ENCODE measurements at places on chromosomes 6 and 20.

DNA sequence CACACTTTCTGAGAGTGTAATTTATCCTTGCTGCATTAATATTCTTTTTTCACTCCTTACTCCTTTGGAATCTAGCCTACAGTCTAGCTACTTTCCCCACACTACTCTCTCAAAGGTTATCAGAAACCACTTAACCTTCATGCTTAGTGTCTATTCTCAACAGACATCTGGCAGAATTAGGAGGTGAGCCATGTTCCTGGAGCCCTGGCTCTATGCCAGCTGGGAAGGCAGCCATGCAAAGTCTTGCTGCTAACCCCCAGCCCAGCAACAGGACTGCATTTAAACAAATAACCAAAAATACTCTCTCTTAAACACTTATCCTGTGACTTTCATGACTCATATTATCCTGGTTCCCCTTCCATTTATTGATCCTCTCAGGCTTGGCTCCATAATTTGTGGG, 260.2 kb downstream of the BCKDHB start:
- DNase-seq, result no peak

DNA sequence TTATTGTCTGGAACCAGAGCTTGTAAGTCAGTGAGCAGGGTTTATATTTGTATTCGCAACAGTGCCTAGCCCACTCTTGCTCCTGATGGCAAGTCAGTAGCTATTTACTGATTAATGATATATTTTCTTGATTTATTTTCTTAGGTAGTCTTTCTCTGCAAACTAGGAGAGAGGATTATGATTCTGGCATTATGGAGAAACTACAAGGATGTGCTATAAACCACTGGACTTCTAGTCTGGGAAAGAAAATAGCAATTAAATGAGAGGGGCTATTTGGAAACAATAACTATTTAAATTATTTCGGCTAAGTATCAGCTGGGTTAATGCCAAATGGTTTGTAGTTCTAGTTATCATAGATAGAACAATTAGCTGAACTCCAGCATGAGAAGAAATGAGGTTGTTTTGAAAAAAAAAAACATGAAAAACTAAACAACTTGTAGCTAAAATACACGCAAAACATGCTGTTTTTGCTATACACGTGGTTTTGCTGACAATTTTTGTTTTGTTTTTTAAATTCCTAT, 304.9 kb upstream of the TCF21 start:
- DNase-seq, result no peak

- no peak for DNase-seq
Measured at GRCh38 chr6:41785689-41786450, 1.6 kb upstream of the TOMM6 start.

GRCh38 chr6:152697634-152698033, at the start of gene MYCT1:
MYCT1 (plus strand) TSS chr6:152697897; CDS start chr6:152697903, 6 bp downstream.
- no peak for DNase-seq

- DNase-seq, result peak; percentile 26
Measured at GRCh38 chr6:35500782-35501181, 3.9 kb upstream of the TEAD3 start.

- no peak for DNase-seq
Measured at GRCh38 chr20:62742979-62743776, 34.5 kb downstream of the NTSR1 start.

DNA sequence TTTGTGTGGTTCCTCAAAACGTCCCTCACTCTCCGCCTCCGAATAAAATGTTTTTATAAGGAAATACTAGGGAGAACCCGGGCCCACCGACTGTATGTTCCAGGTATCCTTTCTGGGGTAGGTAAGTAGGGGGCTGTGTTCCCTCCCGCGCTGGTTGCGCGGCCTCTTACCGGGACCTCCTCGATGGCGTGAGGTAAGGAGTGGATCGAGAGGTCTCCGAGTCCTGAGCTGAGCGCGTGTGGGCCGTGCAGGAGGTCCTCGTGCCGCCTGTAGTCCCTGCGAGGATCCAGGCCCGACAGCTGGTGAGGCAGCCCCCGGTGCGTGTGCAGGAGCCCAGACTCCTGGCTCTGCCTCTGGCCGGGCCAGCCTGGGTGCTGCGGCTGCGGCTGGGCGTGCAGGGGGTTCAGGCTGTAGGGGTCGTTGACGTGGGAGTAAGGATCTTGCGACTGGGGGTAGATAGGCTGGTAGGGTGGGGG, 5.1 kb downstream of the TFAP2A start:
- DNase-seq, result peak; percentile 44

GRCh38 chr6:162560891-162561290, 166.7 kb downstream of the PRKN start:
- no peak for DNase-seq

DNA sequence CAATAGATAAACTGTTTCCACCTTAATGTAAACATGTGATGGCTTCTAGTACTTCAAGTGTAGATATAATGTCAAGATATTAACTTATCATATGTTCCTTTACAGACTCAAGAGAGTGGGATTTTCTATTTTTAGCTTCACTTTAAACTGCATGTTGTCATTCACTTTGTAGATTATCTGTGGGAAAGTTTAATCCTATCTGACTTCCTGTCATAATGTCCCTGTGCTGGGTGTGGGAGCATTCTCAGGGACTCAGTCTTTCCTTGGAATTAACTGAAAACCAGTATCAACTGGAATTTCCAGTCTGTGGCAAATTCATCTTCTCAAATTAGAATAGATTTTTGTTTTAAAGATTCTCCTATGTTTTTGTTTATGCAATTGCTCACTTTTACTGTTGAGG, 226.1 kb upstream of the FERMT1 start:
- no peak for DNase-seq

DNA sequence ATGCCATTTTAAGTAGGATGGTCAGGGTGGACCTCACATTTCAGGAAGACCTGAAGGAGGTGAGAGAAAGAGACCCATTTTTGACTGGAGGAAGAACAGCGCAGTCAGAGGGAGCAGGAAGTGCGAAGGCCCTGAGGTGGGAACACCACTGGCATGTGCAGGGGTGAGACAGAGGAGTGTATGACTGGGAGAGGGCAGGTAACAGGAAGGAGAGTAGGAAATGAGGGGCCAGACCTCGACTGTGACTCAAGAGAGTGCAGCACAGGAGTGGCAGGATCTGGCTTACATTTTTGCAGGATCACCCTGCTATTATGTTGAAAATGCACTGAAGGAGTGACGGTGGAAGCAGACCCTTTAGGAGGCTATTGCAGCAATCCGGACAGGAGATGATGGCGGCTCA, 117.7 kb upstream of the CDYL start:
- DNase-seq, result no peak

- no peak for DNase-seq
Measured at GRCh38 chr6:36968266-36968977, 13.9 kb downstream of the PI16 start.

GRCh38 chr6:33193619-33194018, 1.4 kb upstream of the COL11A2 start:
- DNase-seq, result no peak

DNA sequence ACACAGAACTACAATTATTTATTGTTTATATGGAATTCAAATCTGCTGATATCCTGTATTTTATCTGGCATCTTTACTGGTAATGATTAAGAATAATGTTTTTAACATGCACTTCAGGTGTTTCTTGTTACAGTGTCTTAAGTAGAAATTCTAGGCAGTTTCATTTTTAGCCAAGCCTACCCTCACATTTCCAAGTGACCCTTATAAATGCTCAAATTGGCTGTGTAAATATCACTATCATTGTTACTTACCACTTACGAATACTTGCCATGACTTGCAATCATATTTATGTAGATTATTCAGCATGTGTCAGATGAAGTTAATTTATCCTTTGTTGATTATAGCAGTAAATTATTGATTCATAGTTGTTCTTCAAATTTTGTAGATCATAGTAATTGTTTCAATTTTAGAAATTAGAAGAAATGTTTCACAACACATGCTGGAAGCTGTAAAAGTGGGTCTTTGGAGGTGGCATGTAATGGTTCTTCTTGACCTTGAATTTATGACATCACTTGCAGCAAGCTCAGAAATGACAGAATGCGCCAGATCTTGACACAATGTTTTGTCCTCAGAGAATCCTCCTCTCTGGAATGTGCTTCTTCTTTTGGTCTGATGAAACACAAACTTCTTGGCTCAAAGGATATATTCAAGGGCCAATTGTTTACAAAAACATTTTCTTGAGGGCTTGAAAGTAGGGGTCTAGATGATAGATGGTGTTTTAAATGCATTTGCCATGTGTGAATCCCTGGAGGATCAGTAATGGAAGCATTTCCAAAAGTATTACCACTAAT, 471.8 kb downstream of the COL12A1 start:
- DNase-seq, result no peak

DNA sequence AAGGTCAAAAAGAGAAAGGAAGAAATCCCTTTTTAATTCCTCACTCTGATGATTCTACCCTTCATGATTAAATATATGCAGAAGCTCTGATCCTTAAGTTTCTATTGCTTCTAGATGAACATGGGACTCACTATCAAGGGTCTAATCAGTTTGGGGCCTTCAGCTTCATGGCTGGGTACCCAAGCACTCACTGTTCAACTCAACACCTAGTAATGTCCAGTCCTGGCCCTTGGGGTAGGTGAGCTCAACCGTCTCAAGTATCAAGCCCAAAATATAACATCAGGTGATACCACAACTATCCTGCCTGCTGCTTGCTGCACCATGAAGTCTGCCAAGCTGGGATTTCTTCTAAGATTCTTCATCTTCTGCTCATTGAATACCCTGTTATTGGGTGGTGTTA, at the start of gene SPINT4:
Gene SPINT4, plus strand, starts transcription at position 301 of the 400 bp plus-strand sequence. Its CDS starts 21 bp downstream, at position 322.
- DNase-seq, result no peak

DNA sequence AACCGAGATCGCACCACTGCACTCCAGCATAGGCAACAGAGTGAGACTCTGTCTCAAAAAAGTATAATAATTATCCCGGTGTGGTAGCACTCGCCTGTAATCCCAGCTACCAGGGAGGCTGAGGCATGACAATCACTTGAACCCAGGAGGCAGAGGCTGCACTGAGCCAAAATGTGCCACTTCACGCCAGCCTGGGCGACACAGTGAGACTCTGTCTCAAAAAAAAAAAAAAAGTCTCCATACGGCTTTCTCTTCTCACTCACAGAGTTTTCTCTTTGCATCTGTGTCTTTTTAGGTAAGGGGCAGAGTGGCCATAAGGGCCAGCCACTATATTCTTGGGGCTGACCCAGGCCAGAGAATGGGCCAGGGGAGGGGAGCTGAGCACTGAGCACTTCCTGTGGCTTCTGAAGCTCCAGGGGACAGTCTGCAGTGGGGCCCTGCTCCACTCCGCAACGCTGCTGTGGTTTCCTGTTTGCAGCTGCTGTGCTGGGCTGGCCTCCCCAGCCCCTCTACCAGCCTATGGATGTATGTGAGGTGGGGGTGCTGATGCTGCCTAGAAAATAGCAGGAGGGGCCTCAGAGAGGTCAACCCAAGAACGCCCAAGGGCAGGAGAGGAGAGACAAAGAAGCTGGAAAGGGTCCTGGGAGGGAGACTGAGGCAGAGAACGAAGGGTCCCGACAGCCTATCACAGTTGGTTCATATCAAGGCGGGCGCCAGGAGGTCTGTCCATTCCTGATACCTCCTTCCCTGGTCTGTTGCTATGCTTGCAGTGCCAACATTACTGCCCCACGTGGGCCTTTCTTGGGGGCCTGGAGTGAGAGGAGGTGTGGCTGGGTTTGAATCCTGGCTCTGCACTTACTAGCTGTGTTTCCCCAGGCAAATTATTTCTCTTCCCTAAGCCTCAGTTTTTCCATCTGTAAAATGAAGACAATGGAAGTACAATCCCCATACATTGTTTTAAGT, 16.0 kb downstream of the SLA2 start:
- no peak for DNase-seq

DNA sequence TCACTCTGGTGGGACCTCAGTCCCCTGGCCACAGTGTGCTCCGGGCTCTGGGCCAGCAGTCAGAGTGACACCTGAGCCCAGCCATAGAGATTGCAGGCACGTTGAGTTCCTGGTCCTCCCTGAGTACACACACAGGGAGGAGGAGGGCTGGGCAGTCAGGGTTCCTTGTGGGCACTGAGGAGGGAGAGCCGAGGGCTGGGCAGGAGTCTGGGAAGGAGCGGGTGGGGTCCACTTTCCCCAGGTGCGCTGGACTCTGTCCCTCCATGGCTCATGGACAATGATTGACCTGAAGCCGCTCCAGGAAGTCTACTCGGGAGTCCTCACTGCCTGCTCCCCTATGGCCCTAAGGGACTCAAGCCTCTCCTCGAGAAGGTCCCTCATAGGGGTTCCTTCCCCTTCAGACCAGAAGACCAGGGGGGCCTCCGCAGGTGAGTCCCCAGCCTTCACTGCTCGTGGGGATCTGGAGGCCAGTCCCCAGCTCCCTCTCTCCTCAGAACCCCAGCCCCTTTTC, 1.1 kb downstream of the SLC44A4 start:
- peak; percentile 32 for DNase-seq

GRCh38 chr20:10632721-10633509, 40.9 kb downstream of the JAG1 start:
- no peak for DNase-seq

DNA sequence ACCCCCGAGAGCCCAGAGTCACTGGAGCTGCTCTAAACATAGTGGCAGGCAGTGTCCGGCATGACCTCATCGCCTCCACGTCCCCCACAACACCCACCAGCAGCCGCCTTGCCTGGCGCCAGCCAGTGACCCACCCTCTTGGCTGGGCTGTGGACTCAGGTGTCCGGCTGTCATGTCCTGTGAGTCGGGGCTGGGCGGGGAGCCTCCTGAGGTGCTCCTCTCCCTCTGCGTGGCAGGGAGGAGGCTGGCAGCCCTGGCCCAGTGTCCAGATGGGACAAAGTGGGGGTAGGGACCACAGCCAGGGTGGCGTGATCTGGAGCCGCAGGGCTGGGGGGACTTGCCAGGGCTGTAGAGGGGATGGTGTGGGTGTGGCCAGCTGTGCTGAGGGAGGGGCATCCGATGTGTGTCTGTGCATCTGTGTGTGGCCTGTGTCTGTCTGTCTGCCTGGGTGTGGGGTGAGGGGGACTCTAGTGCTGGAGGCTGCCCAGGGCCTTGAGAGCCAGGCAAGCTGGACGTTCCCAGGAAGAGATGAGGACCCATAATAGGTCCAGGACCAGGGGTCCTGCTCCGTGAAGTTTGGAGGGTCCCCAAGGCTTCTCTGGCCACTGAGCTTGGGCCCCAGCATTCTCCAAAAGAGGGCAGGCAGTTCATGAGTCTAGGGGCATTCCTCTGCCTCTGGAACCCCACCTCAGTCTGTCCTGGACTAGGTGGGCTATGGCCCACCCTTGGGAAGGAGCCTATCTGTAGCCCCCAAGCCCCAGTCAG, 2.3 kb upstream of the SOX18 start:
- no peak for DNase-seq

DNA sequence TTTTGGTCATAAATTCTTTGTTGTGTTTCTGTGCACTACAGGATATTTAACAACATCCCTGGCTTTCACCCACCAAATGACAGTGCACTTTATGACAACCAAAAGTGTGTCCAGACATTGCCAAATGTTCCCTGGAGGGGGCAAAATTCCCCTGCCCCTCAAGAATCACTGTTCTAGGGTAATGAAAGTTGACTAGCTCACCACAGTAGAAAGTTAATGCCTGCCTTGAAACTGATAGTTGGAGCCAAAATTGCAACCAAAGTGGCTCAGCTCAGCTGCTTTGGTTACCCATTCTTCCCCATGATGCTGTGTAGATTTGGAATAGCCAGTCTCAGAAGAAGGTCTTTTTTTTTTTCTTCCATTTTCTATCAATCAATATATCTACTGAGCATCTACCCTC, 150.6 kb downstream of the RALGAPA2 start:
- DNase-seq, result no peak

- DNase-seq, result no peak
Measured at GRCh38 chr20:51961964-51962761, 159.8 kb upstream of the SALL4 start.
